ENCODE measurements at places on chromosomes 6 and 20.

GRCh38 chr6:73898599-73898998 is 202.6 kb downstream of the CD109 start:
- no peak for DNase-seq

- DNase-seq, result no peak
These were observed 245.9 kb upstream of the HSF2 start for GRCh38 chr6:122153557-122153956.

DNA sequence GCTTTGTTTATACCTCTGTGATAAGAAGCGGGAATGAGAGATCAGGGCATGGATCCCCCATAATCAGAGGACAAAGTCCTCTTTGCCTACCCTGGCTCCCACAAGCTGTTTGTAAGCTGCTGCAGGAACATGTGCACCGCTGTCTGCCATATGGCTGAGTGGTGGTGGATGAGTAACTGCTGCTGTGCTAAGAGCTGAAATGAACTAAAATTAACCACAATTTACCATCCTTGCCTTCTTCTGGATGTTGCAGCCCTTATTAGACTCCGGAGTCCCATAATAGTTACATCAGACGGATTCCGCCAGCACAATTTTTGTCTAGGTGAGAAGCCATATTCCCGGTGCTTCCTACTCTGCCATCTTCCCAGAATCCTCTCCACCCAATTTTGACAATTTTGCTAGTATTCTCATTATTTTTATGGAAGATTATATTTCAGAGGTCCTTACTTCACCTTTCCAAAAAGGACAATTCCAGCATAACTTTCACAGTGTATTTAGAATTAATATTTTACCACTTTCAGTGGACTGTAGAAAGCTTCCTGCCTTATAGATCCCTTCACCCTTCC is 6.0 kb upstream of the CMTR1 start:
- DNase-seq, result no peak

- DNase-seq, result no peak
These were observed 77.4 kb downstream of the ARID1B start for GRCh38 chr6:156854466-156855161.

DNA sequence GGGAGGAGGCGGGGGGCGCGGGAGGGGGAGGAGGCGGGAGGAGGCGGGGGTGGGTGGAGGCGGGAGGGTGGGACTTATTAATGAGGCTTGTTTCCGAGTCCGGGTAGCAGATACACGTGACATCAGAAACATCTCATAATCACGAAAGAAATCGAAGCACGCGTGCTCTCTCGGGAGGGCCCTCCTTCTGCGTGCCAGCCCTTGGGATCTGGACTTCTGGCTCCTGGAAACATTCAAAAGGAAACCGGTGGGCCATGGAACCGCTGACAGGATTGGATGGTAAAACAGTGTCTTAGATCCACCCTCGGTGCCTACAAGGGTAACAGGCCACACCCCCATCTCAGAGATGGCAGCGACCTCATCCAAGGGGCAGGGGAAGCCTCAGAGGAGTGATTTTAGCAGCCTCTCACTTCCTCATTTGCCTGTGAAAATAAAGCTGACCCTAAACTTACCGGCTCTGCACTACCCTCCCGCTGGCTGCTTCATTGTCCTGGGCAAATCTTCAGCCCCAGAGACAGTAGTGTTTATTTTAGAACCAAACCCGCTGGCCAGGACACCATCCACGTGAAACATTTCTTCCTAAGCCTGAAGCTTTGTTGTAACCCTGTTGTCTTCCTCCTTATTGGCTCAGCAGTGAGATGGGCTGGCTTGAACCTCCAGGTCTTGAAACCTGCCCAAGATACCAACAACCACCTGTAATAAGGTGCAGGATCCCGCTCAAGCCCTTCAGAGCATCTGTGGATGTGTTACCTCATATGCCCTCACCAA is 97.5 kb downstream of the PSMG4 start:
- DNase-seq, result peak; percentile 65

Measured in nephron progenitor cell (in vitro differentiated cells).